IPS DF 6.9 (cell line): ENCODE measurements at places on chromosomes 13 and 19.

GRCh38 chr13:27997904-27998522 is 9.5 kb upstream of the URAD start:
- no peak for DNase-seq

GRCh38 chr19:21940684-21941083 is 70.1 kb downstream of the ZNF208 start:
- DNase-seq, result no peak

- DNase-seq, result no peak
Measured at GRCh38 chr13:39957868-39958677, 302.6 kb downstream of the COG6 start.

GRCh38 chr13:45200701-45201232 is at the start of gene KCTD4:
KCTD4 (minus strand) TSS chr13:45201045; CDS start chr13:45194567, 6,478 bp downstream.
- DNase-seq, result no peak

GRCh38 chr19:28632371-28633080 is 580.4 kb downstream of the UQCRFS1 start:
- no peak for DNase-seq
